ENCODE measurements at places on chromosomes 3 and 15.

GRCh38 chr3:45224824-45225464 lies 1.1 kb downstream of the TMEM158 start:
- DNase-seq: no peak

GRCh38 chr3:185176750-185177359 lies 24.0 kb upstream of the C3orf70 start:
- DNase-seq: peak; percentile 28

DNA sequence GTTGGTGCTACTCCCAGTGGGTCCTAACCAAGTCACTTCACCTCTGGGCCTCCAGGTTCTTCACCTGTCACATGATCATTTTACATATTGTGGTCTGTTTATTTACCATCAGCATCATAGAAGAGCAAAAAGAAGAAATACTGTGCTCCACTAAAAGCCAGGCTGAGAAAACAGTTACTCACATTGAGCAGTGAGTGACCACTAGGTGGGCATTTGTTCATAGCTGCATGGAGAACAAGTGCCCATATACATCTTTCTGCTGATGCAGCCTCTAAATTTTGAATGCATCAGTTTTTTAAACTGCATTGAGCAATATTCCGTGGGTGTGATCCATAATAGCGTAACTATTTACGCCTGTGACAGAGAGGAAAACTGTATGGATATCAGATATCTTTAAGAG lies 76.2 kb downstream of the DCUN1D1 start:
- no peak for DNase-seq

DNA sequence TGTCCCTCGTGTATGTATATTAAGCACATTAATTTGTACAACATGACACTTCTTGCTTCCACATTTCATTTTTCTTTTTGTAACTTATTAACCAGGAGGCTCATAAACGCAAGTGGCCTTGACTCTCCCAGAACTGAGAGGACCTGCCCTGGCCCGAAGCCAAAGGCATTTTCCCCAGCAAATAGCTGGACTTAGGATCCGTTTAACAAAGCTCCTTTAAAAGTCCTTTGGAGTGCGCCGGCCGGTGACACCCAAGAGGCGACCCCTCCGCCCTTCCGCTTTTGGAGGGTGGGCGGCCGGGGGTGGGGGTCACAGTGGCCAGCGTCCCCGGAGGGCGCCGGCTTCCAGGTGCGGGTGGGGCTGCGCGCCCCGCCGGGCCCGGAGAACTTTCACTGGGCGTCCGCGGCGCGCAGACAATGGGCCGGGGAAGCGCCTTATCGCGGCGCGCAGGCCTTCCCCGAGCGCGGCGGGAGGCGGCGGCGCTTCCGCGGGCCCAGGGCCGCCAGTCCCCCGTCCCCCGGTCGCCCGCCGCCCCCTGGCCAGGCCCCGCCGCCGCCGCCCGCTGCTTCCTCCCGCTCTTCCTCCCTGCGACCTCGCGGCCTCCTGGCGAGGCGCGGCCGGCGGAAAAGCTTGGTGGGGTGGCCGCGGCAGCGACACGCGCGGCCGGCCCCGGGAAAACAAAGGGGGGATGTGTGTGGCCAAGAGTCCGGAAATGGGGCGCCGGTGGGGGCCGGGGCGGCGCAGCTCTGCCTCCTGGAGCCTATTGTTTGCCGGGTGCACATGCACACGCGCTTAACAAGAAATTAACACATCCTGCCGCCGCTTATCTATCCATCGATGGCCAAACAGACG lies 613.4 kb downstream of the MCTP2 start:
- DNase-seq: no peak

GRCh38 chr15:100940767-100941379 lies 21.7 kb downstream of the LRRK1 start:
- DNase-seq: no peak

DNA sequence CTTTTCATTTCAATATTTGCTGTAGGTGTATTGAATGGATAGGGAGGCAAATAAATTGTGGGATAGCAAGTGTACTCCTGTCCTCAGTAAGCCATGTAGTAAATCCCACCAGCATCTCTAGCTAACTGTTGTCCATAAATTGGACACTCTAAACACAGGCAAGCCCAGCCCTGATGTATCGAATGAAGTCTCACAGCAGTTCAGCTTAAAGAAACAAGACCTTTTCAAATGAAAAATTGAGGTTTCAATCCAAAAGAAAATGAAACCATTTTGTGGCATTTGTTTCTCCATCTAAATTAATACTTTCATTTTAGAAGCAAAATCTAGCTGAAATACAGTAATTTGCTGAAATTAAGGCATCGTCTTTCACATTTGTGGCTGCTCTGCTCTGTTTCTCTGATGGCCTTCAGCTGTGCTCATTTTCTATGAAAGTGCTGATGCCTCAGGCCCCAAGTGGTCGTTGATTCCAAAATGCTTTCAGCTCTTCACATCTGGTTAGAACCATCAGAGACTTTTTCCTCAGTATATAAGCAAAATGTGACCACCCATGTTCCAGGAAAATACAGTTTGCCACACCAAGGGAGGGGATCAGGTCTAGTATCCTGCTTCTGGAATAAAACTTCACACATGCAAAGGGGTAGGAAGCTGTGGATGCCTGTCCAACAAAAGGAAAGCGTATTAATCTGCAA lies 245.0 kb downstream of the ZMAT3 start:
- no peak for DNase-seq

DNA sequence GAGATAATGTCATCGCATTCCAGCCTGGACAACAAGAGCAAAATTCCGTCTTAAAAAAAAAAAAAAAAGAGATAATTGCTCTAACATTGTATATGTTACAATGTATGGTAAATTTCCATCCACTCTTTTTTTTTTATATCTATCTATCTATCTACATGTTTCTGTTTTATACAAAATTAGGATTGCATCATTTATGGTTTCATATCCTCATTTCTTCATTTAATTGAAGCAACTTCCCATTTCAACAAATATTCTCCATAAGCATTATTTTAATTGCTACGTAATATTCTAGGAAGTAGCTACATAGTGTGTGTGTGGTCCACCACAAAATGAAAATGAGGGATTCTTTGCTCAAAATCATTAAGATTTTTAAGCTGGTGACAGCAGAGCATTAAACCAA lies 18.4 kb downstream of the RBP1 start:
- DNase-seq: no peak

DNA sequence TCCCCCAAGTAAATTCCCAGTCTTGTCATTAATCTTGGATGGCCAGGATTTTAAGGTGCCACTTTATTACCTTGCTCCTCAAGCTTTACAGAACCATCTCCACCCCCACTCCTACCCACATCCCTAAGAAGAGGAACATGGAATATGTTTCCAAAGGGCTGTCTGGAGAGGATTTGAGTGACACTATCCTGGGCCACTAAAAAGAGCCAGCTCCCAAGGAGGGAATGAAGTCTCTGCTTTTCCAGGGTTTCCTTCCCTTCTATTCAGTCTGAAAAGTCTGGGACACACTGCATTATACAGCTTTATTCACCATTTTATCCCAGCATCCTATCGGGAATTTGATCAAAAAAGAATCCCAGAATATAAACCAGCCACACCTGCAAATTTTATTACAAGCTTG lies 35.6 kb upstream of the MECOM start:
- DNase-seq: peak; percentile 39

GRCh38 chr15:25600751-25601150 lies 161.9 kb upstream of the UBE3A start:
- DNase-seq: no peak

GRCh38 chr3:25365636-25366035 lies 62.4 kb upstream of the RARB start:
- DNase-seq: no peak

GRCh38 chr3:52385157-52385556 lies 59.7 kb downstream of the SEMA3G start:
- peak; percentile 11 for DNase-seq

- DNase-seq: no peak
Measured at GRCh38 chr15:92822216-92823144, 77.6 kb upstream of the CHD2 start.

- no peak for DNase-seq
Measured at GRCh38 chr3:182124716-182125115, 413.0 kb downstream of the SOX2 start.

DNA sequence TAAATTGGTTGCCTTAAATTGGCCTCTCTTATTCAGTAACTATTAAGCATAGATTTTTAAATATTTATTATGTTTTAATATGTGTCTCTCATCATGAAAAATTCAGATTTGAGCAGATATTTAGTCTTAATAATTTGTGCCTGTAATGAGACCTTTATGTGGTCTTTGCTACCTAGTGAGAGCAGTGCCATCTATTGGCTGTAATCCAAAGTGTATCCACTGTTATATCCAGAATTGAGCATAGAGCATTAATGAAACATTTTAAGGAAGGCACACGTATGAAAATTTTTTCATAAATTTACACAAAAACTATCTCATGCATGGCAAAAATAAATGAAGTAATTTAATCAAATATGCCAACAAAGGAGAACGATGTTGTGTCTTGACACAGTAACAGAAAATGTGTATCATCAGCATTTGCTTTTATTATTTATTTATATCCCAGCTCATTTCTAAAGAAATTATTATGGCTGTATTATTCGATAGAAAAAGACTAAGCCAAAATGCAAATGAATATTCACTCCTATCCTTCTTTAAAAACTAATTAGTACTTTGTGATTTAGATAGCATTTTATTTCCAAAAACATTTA lies 203.5 kb downstream of the RSRC1 start:
- peak; percentile 5 for DNase-seq

GRCh38 chr3:146881966-146882760 lies 277.0 kb upstream of the PLSCR5 start:
- no peak for DNase-seq

DNA sequence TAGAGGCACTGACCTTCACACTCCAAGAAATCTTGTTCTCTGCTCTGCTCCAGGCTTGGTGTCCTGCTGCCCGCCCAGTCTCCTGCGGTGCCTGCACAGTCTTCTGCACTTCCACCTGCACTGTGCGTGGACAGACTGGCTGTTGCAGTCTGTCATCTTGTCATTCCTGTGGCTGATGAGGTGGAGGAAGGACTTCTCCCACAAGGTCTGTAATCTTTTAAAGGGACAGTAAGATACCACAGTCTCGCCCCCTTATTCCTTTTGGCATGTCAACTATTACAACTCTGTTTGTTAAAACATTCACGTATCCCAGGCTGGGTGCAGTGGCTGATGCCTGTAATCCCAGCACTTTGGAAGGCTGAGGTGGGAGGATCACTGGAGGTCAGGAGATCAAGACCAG lies 54.1 kb upstream of the IGF2BP2 start:
- DNase-seq: no peak

DNA sequence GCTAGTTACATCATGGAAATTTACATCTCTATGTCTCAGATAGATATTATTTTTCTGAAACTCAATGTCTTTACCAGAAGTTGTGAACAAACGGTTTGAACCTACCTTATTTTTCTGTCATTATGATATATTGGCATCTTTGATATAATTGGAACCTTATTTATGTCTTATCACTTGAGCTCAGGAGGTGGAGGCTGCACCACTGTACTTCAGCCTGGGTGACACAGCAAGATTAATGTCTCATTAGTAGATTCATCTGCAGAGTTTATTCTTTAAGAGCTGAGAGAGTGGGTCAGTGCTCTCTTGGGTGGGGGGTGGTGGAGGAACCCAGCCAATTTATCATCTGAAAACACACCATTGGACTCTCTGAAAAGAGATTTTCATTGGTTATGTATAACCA lies 21.4 kb downstream of the SCG3 start:
- no peak for DNase-seq

DNA sequence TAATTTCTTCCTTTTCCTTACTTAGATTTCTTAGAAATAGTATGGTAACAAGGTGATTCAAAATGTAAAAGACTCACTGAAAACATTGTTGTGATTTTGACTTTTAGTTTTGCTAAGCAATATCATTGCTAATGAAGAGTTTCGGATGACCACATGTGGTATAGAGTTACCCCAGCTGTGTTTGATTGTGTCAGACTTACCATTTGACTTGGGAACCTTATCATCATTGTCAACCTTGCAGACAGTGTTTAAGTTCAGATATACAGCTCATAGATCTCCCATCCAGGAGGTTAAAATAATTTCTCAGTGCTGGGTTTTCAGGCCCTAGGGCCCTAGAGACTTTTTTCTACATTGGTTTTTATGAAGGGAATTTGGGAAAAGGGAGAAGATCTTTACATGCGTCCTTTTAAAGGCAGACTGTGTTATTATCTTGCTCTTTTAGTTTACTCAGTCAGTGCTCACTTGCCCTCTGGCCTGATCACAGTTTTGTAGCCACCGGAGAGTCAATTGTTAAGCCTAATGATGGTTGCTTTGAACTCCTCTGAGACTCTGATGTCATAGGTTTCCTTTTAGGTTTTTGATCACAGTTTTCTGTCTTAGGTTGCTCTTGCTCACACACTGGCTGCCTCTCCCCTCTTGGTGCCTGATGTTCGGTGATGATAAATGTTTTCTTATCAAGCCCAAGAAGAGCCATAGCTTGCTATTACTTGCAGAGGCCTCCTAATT lies 133.5 kb upstream of the ZPLD1 start:
- no peak for DNase-seq

DNA sequence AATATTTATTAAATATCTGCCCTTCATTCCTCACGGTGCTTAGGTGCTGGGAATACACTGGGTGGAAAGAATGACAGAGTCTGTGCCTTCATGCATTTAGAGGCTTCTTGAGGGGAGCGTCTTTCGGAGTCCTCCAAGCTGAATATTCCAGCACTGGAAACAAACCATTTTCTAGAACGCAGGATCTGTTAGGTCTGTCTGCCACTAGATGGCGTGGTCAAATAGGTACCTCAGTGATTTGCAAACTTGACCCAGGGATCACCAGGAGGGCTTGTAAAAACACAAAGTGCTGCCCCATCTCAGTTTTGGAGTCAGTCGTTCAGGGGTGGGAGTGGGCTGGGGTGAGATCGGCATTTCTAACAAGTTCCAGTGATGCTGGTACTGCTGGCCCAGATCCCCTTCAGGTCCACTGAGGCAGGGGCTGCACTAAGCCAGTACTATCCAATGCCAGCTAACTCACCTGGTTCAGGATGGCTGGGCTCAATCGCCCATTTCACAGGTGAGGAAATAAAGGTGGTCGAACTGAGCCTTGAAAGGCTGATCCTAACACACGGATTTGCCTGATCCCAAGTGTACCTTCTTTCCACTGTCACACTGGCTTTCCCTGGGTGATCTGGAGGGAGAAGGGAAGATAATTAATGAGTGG lies 14.8 kb downstream of the ARNT2 start:
- no peak for DNase-seq

DNA sequence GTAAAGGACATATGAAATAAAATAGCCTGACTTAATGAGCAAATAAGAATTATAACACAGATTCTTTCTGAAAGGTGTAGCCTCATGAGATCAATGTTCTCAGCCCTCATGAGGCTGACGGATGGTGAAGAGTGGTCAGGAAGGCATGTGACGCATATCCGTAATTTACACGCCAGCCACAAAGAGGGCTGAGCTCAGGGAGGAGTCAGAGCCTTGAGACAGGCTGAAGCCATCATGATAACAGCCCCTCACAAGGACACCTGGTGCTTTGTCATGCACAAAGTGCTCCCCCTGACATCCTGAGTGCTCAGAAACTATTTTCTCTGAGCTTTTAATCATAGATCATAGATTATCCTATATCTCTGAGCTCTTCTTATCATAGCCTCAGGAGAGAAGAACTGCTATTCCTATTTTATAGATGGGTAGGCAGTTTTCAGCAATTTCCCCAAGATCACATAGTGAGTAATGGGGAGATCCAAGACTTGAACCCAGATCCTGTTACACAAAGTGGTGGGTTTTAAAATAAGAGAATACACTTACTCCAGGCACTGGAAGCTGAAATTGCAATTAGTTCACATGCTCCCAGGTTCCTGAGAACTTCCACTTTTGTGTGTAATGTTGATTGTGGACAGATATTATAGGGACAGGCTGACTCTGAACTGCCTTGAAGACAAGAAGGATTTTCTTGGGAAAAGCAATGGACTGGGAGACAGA lies 267.1 kb downstream of the RPLP1 start:
- no peak for DNase-seq

- DNase-seq: no peak
Measured at GRCh38 chr3:31763731-31764130, 217.3 kb downstream of the OSBPL10 start.
